ENCODE measurements at places on chromosomes 5 and 9.

- DNase-seq: no peak
Measured at GRCh38 chr9:87140605-87141109, 193.4 kb upstream of the GAS1 start.

DNA sequence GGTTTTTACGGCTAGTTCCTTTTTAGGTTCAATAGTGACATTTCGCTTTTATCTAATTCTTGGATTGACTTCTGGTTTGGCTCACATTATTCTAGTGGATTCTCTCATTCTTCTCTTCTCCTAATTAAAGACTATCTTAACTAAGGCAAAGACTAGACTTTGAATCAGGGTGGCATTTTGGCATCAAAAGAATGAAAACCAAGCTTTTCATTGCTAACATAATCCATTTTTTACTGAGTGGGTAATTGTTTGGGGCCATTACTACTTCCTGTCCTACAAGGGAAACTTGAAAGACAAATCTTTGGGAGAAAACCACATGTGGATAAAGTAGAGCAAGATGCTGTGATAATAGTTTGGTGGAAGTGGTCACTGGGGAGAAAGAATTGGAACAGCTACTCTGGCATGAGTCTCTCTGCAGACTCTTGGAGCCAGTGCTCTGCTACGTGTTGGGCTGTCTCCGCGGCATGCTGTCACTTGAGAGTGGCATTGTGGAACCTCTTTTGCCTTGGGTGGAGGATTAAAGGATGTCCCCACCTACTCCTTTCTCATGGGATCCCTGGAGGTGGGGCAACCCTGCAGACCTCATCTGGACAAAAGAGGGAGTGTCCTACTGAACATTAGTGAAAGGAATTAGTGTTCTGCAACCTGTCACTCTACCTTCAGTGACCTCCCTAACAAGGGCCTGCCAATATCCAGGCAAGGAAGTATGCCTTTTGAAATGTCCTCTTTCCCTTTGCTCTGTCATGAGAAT, 280.4 kb downstream of the PSAT1 start:
- DNase-seq: no peak

- DNase-seq: no peak
Measured at GRCh38 chr5:81837667-81838306, 86.9 kb upstream of the SSBP2 start.

DNA sequence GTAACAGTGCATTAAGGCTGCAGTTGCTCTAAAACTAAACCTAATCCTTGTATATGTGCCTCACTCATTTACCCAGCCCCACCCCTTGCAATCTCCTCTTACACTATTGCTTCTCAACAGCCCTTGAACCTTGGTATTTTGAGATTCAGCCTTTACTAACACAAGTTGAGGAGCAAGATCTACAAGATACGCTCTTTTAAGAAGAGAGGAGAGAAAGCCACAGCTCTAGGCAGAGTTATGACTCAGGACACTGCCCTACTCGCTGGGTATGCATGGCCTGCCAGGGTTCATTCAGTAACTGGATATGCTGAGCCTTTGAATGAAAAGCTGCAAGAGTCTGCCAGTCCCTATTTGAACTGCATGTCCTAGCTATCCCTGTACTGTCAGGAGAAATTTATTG, 219.5 kb downstream of the PCSK5 start:
- no peak for DNase-seq

DNA sequence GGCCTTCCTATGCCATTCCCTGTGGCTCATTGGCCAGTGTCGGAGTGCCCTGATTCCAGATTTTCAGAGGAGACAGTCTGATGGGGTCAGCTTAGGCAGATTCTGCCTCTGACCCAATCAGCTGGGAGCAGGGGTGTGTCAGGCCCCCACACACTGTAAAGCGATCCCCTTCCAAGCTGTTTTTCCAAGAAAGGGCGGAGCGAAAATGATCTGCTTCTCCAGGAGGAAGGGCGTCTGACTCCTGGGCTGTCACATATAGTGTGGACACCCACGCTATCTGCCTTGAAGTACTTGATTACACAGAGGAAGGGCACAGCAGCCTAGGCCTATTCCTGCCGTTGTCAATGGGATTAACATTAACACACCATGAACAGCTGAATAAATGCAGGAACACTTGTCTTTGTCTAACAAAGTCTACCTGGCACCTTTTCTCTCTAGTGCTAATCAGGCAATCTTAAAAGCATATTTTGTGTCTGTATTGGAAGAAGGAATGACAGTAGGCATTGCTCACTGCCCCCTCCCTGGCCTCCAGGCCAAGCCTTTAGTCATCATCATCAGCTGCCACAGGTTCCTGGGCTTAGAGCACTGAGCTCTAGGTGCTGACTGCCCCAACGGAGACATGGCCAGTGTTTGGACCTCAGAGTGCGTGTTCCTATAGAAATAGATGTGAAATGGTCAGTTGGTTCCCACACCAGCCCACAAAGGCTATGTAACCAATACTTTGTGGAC, 218.7 kb downstream of the MELK start:
- no peak for DNase-seq

- no peak for DNase-seq
Measured at GRCh38 chr5:75756981-75757380, 39.7 kb upstream of the POC5 start.

GRCh38 chr5:123036391-123037103, at the start of gene PPIC:
Gene PPIC (minus strand): TSS chr5:123036725. CDS start chr5:123036625, 100 bp downstream.
- peak; percentile 14 for DNase-seq

GRCh38 chr9:128862401-128862851, 19.3 kb downstream of the KYAT1 start:
- no peak for DNase-seq

- DNase-seq: no peak
Measured at GRCh38 chr5:9249231-9249630, 296.6 kb downstream of the SEMA5A start.

- peak; percentile 69 for DNase-seq
Measured at GRCh38 chr5:66171349-66172344, 27.5 kb downstream of the SREK1 start.

DNA sequence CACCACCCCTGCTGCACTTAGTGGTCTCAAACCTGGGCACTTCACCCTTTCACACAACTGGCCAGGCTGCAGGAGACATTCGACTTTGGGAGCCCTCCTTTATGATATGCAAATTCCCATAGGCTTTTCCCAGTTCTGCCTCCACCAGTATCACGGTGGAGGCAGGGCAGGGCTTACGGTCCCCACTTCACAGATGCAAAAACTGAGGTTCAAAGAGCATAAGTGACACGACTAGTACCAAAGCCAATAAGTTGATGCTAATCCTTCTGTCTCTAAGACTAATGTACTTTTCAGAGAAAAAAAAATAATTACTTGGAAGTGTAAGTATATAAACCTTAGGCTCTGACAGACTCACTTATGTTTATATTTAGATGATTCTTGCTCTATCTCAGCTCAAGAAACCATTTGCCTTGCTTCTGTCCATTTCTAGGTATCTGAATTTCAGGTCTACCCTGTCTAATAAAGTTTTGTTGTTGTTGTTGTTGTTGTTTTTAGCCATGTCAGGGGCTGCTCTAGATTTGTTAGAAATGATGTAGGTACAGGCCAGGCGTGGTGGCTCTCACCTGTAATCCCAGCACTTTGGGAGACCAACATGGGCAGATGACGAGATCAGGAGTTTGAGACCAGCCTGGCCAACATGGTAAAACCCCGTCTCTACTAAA, 10.7 kb downstream of the GALNT10 start:
- no peak for DNase-seq

DNA sequence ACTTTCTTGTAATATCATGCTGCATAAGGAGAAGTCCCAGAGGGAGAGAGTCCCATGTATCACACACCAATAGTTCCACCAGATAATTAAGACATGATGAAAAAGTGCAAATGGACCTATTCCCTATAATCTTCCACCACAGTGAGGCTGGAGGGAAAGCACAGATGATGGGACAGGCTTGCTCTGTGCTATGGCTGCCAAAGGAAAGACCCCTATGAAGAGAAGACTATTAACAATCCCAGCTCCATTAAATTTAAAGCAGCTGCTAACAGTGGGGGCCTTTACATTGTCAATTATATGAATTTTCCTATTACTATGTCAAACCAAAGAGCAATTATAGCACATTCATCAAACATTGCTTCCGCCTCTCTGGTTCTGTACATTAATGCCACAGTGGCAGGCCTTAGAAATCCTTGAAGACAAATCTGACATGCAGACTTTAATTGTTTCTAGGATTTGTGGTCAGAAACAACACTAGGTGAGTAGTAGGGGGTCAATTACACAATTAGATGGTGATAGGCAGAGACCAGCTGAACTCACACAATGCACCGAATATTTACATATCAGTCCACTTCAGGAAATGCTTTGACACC, 551.3 kb downstream of the TLE1 start:
- DNase-seq: no peak

DNA sequence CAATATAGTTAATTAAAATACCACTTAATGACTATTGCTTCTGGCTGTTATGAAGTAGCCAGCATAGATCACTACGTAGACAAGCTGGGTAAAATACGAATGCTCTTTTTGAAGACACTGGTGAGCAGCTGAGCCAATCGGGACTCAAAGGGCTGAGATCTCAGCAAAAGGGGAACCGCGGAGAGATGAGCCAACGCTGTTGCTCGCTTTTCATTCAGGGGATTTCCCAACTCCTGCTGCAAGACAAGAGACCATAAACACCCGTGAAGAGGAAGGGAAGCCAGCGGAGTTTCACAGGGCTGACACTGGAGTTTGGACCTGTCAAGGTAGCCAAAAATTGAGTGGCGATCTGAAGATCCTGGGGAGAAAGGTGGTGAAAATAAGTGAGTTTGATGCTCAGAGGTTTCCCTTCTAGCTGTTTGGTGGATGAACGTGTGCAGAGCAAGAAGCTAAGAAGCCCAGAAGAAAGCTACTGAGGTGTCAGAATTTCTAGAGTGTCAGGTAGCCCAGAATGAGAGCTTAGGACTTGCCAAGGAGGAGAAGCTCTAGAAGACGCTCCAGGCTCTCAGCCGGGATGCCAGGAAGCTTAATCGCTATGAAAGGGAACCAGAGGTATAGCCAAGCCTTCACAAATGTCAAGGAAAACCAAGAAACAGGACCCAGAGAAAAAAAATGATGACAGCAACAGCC, 79.6 kb upstream of the RNU6ATAC start:
- DNase-seq: peak; percentile 10

DNA sequence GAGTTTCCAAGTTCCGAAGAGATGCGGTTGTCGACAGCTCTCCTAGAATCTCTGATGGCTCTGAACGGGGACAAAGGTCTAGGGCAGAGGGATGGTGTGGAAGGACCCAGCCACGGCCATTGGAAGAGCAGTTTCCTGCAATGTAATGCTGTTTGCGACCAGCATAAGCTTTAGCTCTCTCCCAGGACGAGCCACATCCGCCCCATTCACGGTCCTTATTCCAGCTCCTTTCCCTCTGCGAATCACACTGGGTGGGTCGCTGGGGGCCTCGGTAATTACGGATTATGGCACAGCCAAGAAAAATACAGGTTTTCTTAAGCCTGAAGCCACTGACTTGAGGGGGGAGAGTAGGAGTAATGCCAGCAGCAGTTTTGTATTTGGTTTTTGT, 22.7 kb downstream of the ANXA2R start:
- DNase-seq: peak; percentile 43

- no peak for DNase-seq
Measured at GRCh38 chr9:107647141-107647540, 157.6 kb upstream of the KLF4 start.

GRCh38 chr5:62183727-62184126, 122.3 kb upstream of the KIF2A start:
- DNase-seq: no peak

DNA sequence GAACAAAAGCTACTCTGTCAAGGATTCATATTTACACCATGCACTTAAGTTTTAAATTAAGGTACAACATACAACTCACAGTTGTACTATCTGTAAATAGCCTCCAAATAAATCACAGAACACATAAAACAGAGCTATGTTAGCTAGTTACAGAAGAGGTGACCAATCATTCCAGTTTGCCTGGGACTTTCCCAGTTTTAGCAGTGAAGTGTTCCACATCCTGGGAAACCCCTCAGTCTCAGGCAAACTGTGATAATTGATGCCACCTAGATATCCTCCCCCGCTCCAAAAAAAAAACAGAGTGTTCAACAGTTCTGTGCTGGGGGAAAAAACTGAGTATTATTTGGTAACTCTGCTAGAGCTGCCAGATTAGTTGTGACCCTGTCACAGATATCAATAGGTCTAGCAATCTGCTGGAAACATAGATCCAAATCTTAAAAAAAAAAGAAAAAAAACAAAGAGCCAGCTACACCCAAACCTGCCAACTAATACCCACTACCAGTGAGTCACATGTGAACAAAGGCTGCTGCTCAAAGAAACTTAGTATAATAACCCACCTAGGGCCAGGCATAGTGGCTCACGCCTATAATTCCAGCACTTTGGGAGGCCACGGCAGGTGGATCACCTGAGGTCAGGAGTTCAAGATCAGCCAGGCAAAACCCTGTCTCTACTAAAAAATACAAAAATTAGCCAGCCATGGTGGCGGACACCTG, 5.7 kb downstream of the TBCA start:
- DNase-seq: no peak

GRCh38 chr9:120715389-120715924, 1.2 kb upstream of the MEGF9 start:
- no peak for DNase-seq

DNA sequence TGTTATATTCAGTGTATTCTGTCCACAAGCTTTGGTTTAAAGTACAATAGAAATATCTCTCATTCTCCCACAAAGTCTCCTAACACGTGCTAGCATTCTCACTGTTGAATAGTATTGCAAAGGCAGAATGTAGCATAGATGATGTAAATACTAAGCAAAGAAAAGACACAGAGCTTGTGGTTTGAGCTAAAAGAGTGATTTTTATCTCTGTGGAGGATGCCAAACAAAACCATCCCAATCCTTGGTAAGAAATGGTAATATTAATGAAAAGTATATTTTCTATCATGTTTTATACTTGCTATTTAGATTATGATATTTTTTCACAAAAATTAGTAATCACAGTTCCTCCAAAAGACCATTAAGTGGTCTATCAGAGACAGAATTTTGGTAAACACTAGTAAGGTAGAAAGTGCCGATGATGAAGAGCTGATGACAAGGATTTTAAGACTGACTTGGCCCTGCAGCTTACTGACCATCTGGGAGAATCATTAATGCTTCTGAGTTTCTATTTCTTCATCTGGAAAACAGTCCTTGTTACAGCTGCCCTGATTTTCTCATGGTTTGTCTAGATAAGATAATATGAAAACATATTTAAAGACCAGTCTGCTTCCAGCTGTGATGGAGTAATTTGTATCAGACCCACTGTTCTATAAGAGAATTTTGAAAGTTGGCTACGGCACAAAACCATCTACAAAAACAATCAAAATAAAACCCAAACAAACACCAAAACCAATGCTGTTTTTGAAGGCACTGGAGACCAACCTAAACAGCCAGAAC, 510.2 kb downstream of the SPATA31D1 start:
- DNase-seq: no peak

GRCh38 chr5:133539818-133540217, 72.5 kb downstream of the FSTL4 start:
- no peak for DNase-seq

- DNase-seq: no peak
Measured at GRCh38 chr5:119049824-119050449, 20.9 kb upstream of the DMXL1 start.

- no peak for DNase-seq
Measured at GRCh38 chr9:114861922-114862605, 56.2 kb upstream of the TNFSF15 start.

GRCh38 chr5:51404255-51404654, 21.0 kb downstream of the ISL1 start:
- no peak for DNase-seq

Data from activated CD4-positive, alpha-beta T cell treated with anti-CD3 and anti-CD28 coated beads, Interleukin-2, amount 50 U/mL, for 16 hours (primary cell).